Hindlimb muscle (tissue), 1 donor: ENCODE measurements at places on chromosomes 2 and 18.

GRCh38 chr2:19989667-19990415 is at the start of gene WDR35:
WDR35 (minus strand) TSS chr2:19990105; CDS start chr2:19990015, 90 bp downstream.
- peak; percentile 81 for DNase-seq

DNA sequence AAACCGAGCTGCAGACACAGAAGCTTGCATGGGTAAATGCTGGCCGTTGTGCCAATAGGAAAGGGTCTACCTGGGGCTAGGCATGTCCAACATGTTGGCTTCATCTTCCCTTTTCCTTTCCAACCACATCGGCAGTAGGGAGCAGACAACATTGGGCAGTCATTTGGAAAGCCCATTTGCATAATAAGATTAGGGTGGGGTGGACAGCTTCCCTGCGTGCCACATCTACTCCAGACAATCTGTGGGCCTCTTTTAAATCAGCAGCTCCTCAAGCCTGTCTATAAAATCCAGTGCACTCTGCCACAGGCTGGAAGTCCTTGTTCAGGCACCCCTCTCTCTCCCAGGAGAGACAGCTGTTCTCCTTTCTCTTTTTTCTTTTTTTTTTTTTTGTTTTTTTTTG is 203.6 kb upstream of the KYNU start:
- no peak for DNase-seq

DNA sequence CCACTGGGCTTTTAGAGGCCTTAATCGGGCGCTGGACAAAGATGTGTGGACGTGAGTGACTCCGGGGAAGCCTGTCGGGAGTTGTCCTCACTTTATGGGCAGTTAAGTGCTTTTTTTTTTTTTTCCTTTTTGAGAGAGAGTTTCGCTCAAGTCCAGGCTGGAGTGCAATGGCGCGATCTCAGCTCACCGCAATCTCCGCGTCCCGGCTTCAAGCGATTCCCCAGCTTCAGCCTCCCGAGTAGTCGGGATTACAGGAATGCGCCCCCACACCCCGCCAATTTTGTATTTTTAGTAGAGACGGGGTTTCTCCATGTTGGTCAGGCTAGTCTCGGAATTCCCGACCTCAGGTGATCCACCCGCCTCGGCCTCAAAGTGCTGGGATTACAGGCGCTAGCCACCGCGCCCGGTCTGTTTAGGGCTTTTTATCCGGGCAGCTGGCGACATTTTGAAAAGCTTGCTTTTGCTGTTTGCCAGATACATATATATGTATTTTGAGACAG is 1.5 kb downstream of the MSH6 start:
- no peak for DNase-seq

GRCh38 chr18:59695551-59695950 is 1.7 kb downstream of the CCBE1 start:
- DNase-seq, result no peak

- DNase-seq, result no peak
Measured at GRCh38 chr2:201452922-201453643, 1.5 kb downstream of the STRADB start.

DNA sequence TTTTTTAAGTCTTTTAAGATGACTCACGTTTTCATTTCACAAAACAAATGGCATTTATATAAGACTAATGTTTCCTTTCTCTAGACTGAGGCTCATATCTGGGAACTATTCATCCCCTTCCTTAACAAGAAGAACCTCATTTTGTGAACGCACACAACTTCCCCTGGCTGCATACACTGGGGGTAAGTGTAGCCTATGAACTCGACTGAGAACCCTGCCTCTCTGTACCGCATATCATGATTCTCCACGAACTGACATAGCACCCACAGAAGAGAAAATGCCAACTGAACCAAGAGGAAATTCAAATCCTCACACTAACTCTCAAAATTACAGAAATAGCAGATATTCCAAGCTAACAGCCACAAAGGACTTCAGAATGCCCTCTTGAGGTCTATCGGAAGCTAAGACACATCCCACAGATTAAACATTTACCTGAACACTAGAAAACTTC is 236.7 kb downstream of the TCF4 start:
- no peak for DNase-seq

DNA sequence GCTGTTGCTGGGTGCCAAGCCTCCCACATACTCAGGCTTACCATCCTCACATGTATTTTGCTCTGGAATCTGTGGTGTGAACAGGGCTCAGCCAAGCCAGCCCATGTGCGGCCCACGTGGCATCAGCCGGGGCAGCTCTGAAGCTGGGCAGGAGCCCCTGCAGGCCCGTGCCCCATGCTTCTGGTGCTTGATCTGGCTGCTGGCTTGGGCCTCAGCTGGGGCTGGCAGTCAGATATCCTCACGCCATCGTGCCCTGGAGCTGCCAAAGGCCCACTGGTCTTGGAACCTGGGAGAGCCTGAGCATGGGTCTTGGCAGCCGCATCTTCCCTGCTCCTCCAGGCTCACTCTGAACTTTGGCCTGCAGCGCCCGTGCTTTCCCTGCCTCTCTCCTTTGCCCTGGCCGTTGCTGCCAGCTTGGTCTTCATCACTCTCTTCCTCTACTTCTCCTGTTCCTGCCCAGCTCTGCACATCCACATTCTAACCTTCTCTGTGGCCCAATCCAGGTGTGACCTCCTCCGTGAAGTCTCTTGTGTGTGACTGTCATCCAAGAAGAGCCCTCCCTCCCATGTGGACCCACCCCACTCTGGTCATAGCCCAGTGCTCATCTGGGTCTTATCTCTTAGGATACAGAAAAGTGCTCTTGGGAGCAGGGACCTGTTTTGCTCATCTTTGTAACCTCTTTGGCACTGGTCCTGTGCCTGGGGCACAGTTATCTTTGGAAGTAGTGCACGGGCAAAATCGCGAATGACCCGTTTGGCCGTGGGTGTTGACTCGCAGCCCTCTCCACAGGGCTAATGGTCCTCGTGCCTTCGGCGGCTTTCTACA is 116.1 kb downstream of the RNF144A start:
- no peak for DNase-seq

DNA sequence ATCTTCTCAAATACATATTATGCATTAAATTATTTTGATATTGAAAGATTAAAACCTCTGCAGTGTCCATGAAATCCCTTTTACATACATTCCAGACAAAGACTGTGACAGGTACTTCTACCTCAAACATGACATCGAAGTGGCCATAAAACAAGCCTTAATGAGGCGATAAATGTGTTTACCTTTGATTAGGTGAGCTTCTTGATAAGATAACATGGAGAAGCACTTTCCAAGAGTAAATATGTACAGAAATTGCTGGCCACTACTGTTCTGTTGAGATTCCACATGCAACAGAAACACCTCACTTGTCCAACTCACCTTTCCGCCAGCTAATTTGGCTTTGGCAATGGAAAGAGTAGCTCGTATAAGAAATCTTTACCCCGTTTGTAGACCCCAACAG is 55.2 kb downstream of the ZEB2 start:
- no peak for DNase-seq

GRCh38 chr2:172281648-172282570 is 145.5 kb upstream of the ITGA6 start:
- DNase-seq, result no peak

DNA sequence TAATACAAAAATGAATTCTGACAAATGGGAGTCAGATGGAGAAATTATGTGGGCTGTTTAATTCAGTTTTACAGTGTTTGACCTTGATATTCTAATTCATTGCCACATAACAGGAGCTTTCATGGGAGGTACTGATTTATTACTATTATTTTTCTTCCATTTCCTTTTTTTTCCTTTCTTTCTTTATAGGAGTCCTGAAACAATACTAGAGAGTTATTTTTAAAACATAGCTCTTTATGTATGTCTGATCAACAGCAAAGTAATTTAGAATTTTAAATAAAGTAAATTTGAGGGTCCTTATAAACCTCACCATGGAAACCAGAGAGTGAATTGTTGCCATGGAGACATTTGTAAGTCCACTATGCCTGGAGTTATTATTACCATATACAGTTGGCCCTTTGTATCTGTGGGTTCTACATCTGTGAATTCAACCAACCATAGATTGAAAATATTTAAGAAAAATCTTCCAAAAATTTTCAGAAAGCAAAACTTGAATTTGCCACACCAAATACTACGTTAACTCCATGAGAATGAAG is 40.9 kb upstream of the PPP4R1 start:
- DNase-seq, result no peak

- no peak for DNase-seq
Measured at GRCh38 chr2:98085649-98086048, 1.3 kb upstream of the VWA3B start.

GRCh38 chr18:57088883-57089282 is 58.0 kb upstream of the BOD1L2 start:
- no peak for DNase-seq
